ENCODE measurements at places on chromosomes 16 and 17.

- no peak for DNase-seq
Measured at GRCh38 chr17:72104863-72105234, 16.0 kb upstream of the SOX9 start.

- DNase-seq: no peak
Measured at GRCh38 chr17:63450551-63450950, 4.4 kb upstream of the CYB561 start.

GRCh38 chr17:39995438-39995837 lies 14.8 kb downstream of the PSMD3 start:
- DNase-seq: no peak

- peak; percentile 83 for DNase-seq
Measured at GRCh38 chr17:42182927-42183734, 2.1 kb downstream of the HCRT start.

DNA sequence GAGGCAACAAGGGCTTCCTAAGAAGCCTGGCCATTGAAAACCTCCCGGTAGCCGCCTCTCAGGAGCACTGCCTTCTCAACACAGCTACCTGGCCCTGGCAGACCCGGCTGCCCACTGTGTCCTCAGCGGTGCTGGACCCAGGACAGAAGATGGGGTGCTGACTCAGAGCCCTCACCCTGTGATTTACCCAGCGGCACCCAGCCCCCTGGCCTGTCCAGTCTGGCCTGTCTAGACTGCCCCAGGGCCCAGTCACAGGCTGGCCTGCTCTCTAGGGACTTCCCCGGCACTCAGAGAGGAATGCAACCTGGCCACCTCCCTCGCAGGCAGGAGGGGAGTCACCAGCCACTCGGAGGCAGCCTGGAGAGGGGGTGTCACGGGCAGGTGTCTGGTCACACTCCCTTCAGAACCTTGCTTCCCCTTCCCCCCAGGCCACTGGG lies 20.1 kb downstream of the PIEZO1 start:
- DNase-seq: no peak

- DNase-seq: peak; percentile 67
Measured at GRCh38 chr16:77584205-77584859, 138.0 kb upstream of the NUDT7 start.

DNA sequence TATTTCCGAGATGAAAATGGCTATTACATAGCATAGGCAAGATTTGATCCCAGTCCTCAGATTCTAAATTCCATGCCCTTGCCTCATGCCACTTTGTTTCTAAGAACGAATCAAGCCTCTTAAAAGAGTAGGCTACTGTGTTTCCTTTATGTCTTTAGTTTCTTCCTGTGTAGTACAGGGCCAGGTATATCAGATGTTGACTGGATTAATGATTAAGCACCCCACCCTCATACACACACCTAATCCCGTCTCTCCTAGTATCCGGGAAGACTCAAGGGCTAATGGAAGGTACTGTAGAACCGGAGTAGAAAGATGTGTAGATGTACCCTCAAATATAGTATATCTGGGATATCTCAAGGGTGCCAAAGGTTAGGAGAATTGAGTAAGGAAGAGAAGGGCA lies 6.7 kb downstream of the TOM1L1 start:
- no peak for DNase-seq

DNA sequence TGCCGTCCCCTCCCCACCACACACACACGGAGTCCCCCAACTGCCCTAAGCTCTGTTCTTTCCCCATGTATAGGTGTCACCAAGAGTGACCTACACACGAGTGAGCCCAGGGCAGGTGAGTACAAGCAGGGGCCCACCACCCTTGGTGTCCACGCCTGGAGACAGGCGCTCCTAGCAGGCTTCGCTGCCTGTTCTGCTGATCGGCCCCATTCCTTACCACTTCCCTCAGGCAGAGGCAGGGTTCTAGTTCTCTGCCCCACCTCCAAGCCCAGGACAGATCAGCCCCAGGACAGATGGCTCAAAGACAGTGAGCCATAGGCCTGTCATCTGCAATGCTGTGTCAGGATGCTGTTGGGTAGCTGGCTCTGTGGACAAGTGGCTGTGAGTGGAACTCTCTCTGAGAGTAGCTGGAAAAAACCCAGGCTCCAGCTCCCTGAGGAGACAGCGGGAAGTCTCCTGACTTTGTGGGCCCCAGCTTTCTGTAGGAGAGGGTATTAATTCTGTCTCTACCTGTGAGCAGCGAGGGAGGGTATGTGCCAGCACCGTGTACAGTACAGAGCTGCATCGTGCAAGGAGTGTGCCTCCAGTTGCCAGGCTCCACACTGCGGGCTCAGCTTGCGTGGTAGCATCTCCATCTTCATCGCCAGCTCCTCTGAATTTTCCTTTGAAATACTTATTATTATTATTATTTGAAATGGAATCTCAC lies 897 bp downstream of the TP53I13 start:
- DNase-seq: no peak

DNA sequence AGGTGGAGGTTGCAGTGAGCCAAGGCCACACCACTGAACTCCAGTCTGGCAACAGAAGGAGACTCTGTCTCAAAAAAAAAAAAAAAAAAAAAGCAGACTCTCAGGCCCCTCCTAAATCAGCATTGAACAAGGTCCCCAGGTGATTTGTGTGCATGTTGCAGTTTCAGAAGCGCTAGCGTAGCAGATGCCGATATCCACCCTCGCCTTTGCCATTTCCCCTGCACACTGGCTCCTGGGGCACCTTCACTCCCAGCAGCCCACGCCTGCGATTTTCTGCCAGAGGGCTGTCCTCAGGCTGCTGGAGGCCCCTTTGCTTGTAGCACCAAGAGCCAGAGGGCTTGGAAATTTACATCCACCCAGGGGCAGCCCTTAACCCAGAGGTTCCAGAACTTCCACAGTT lies 95.6 kb downstream of the WSCD1 start:
- no peak for DNase-seq

GRCh38 chr16:13995194-13995593 lies 75.2 kb downstream of the ERCC4 start:
- DNase-seq: no peak

GRCh38 chr16:22214402-22214801 lies 8.3 kb downstream of the EEF2K start:
- no peak for DNase-seq

DNA sequence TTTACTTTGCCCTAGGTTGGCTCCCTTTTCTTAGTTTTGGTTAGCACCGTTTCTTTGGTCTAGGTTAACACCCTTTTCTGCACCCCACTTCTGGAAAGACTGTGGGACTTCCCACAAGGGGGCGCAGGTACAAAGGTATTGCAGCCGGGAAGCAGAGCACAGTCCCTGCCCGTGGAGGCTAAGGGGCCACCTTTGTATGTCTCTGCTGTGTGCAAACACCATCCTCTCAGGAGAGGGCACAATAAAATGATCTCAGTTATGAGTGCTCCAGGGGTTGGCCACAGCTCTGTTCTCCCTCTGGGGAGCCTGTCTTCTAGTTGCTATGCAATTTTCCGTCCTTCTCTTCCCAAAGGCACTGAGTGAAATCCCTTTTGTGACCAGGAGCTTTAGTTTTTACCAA lies 28.4 kb upstream of the TMC5 start:
- peak; percentile 32 for DNase-seq

DNA sequence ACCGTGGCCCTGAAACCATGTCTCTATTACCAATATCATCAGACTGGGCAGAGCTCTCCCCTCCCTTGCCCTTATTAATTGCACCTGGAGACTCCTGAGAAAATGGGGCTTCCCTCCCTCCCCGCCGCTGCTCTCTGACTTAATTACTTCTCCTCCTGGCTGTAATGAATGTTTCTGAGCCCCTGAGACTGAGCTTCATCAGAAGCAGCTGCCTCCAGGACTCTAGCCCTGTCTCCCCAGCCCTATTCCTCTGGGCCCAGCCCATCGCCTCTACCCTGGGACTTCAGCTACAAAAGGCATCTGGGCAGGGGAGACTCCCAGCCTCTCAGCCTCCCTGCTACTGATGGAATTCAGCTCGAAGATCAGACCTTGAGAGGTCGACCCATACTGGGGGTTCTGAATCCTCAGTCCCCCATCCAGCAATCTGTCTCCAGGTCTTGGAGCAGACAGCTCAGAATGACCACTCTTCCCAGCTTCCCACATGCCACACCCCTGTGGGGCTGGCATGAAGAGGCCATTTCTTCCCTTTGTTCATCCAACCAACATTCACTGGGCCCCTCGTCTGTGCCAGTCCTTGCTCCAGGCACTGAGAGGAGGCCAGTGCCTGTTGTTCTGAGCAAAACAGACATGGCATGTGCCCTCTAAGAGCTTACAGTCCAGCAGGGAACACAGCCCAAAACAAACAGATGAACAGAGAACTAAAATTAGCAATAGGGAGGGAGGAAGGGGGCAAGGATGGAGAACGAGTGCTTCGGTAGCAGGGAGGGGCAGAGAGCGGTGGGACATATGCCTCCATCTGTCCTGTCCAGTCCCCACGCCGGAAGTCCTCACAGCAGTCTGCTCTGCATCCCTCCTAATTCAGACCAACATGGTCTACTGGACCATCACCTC lies 17.0 kb upstream of the NAGS start:
- no peak for DNase-seq
